Activated gamma-delta T cell (primary cell): ENCODE measurements at places on chromosomes 5 and 9.
A peak's percentile ranks its signal among the peaks of the same experiment; 100 is the strongest.

DNA sequence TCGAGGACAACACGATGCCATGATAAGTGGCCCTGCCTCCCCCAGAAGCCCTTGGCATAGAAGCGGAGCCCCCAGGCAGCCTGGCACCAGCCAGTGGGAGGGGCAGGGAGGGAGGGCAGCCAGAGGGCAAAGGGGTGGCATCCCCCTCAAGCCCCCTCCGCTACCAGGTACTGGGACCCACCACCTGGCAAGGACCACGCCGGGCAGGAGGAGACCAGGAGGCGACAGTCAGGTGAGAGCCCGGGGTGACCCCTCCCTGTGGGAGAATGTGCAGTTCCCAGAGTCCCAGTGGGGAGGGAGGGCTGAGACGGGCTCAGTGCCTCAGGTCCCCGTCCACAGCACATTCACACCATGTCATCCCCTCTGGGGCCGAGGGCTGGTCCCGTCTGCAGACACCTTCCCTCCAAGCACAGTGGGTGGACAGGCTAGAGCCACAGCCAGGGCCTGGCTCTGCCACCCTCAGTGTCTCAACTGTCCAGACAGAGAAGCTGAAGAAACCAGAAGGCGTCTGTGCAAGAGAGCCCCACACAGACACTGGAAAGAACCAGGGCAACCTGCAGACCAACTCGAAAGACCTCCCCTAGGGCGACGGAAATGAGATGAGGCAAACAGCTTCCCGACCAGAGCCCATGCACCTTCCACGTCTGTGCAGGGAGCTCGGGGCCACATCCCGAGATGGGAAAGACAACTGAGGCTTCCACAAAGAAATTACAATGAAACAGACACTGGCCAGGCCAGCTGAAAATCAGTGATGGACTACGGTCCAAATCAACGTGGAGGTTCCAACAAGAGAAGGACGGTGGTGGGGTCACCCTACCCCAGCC lies 11.1 kb downstream of the BRD3 start:
- DNase-seq: no peak

GRCh38 chr9:37466037-37466709 lies 923 bp upstream of the ZBTB5 start:
- peak; percentile 27 for DNase-seq

GRCh38 chr9:84343111-84343521 lies 2.6 kb upstream of the SLC28A3 start:
- no peak for DNase-seq

DNA sequence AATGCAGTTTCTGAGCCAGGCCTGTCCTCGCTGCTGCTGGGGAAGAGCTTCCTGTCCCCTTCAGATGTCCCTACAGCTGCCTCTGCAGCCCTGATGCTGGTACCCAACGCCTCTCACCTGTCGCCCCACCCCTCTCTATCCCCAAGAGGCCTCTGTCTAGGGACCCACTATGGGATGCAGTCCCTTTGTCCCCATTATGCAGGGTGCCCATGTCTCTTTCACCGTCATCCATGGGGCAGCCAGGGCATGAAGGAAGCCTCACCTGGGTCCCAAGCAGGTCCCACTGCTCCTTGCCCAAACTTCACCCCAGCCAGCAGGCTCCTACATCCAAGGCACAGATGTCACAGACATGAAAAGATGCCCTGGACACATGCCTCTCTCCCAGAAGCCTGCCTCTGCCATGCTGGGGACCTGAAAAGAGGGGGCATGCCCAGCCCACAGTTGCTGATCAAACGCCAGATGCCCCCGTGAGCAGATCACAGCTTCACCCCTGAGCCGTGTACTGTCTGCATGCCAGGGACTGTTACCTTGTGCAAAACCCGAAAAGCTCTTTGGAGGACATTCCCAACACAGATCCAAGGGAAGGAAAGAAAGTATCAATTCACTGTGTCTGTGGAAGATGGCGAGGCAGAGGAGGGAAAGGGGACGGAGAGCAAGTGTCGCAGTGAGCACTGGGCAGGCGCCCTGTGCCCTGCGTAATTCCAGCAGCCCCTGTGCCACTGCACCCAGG lies 81.0 kb downstream of the ADAMTS2 start:
- no peak for DNase-seq

DNA sequence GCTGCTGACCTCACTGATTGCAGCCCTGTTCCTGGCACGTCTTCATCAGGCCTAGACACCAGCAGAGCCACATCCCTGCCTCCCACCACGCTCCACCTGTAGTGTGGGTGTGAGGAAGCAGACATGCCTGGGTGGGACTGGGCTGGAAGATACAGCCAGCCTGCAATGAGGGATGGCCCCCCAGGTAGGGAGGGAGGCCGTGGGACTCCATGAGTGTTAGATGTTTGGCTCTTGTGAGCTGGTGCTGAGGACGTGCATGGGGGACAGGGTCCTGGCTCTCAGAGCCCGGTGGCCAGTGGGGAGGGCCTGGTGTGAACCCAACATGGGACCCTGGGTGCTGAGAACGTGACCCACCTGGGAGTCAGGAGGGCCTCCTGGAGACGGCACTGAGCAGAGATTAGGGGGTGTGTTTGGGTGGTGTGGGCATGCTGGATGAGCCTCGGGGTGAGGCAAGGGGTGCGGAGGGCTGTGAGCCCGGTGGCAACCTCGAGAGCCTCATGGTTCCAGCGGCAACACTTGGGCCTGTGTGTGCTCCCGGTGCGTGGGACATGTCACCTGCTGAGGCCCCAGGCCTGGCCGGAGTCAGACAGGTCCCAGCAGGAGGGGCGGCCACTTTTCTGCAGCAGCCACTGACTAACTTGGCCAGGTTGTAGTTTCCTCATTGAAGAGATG lies 87.6 kb downstream of the PHF2 start:
- DNase-seq: no peak

DNA sequence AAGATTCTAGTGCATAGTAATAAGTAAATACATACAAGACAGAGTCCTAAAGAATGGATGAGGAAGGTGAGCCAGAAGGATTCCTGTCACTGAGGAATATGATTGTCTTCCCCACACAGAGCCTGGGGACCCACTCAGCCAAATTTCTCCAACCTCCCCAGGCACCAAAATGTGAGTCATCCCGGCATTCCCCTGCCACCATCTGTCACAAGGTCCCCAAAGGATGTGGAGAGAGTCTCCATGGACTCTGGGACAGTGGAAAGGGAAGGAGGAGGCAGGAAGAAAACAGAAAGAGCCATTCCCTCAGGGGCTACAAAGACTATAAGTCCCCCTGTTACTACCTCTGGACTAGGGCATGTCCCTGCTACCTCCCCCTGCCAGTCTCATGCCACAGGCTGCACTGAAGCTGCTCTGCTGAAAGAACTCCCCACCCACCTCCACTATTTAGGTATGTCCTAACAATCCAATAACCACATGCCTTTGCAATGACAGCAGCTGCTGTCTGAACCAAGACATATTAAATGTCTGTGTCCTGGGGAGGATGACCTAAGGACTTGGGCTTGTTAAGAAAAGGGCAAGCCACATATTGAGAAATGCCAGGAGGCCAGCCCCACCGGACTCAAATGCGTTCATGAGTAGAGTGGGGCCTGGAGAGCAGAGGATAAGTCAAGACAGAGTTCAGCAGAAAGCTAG lies 10.7 kb upstream of the OR5C1 start:
- no peak for DNase-seq

DNA sequence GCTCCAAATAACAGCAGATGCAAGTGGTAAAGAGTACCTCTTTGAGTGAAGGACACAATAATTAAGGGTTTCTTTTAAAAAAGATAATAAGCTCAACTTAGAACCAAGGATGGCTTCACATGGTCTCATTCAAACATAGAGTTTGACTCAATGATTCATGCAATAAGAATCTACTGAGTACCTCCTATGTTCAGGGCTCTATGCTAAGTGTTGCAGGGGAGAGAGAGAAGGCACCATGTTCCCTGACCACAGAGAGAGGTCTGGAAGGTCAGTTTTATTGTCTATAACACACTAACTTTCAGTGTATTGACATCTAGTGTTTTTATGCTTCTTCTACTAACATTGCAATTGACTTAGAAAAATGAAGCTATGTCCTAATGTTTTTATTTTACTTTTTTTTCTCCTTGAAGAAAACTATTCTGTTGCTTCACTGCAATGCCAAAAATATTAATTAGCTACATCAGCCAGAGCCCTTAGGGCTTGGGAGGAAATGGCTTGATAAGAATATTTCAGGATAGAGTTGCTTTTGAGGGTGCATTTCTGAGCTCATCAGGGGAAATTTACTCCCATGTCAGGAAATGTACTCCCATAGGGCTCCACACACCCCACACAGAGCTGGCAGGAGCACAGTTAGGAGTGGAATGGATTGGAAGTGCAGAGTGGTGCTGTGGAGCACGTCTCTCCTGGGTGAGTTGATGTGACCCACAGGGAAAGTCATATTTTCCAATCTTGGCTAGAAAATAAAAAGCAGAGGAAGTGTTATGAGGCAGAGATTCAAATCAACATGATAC lies 106.6 kb downstream of the PDE8B start:
- no peak for DNase-seq

DNA sequence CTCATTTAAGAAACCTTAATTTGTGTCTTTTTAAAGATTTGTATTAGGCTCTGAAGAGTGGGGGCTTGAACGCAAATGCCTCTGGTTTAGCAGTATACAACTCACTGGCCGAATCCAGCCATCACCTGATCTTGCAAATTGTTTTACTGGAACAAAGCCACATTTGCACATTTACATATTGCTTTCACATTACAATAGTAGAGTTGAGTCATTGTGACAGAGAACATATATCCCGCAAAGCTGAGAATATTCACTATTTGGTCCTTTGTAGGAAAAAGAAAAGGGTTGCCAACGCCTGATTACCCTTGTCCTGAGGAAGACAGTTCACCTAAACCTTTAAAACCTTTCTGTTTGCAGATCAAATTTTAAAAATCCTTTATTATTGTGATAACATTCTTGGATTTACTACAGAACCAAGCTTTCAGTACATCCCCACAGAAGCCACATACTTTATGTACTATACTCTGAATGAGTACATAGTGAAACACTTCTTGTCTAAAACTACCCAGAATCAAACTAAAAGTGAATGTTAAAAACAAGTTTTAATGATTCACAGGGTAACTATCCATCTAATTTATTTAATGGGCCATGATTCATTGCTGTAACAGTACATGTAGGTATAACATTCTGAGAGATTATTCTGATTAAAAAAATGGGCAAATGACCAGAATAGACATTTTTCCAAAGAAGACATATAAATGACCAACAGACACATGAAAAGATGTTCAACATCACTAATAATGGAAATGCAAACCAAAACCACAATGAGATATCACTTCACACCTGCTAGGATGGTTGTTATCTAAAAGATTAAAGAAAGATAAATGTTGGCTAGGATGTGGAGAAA lies 161.0 kb downstream of the SLC25A46 start:
- no peak for DNase-seq

DNA sequence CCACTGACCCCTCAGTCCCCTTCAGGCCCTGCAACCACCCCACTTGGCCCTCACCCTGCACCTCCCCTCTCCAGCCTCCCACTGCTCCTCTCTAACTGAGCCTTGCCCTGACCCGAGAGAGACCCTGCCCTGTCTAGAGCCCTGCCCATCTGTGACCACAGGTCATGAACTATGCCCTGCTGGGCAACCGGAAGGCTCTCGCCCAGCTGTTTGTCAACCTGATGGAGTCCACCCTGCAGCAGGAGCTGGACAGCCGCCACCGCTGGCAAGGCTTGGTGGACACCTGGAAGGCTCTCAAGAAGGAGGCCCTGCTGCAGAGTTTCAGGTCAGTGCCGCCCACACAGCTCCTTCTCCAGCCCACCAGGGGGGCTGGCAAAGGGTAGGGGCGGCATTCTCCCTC lies 9.4 kb downstream of the CCDC180 start:
- DNase-seq: no peak

GRCh38 chr9:133187561-133188005 lies 21.5 kb downstream of the OBP2B start:
- no peak for DNase-seq

DNA sequence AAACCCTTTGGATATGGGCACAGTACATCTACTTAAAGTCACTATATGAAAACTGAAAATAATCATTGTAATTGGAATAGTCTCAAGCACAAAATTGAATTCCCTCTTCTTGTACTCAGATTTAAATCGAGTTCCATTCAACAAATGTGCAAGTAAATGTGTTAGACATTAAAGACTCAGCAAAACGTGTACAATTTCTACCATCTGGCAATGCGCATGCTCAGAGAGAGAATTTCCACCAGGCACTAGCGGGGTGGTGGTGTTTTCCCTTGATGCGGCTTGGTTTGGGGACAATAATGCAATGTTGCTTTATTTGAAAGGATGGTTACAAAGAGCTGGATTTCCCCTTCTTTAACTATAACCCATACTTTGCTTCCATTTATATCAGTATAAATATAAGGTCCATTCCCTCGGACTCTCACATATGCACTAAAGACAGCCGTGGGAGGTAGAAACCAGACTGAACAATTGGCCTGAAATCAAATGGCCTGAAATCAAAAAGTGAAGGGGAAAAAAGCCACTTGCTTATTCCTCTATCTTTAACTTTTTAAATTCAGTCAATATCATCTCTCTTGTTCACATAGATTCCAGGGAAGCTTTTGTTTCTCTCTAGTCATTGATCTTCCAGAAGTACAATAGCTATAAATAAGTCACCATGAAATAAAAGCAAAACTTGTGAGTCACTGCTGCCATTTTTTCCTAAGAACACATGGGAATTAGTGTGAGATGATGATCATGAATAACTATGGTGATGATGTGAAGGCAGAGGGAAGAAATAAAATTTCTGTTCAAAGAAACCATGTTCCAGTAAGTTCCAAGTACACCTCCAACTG lies 59.2 kb downstream of the ADAMTS12 start:
- no peak for DNase-seq

DNA sequence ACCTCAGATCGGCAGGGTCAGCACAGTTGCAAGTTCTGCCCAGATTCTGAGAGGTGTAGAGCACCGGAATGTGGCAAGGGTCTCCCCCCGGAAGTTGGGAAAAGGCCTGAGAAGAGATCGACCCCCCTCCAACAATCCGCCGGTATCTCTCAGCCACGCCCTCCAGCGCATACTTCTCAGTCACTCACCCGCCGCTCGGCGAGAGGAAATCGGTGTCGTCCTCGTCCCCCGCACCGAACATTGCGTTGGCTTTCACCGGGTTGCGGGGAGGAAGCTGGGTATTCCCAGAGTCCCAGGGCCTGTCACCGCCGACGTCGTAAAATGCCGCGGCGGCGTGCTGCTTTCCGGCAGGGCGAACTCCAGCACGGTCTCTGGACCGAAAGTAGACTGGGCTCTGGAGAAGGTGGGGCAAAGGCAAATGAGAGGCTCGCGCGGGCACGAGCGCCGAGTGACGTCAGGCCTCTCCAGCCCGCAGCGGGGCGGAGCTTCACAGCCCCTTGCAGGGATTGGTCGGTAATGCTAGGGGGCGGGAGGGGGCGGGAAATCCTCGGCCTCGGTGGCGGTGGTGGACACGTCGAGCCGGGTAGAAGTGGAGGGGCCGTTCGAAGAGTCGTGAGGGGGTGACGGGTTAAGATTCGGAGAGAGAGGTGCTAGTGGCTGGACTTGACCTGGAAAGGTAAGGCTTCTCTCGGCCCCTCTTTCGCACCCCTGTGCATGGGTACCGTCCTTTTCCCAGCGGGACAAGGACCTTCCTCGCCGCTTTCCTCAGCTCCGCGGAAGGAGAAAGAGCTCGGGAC lies at the start of the genes FKBP15 and SLC31A1:
FKBP15 (minus strand) TSS at position 275 of the 797 bp plus-strand sequence; CDS start at position 241, 34 bp downstream.
SLC31A1 (plus strand) TSS at position 542 of the 797 bp plus-strand sequence. CDS start 34,605 bp downstream, outside the sequence.
- peak; percentile 95 for DNase-seq

DNA sequence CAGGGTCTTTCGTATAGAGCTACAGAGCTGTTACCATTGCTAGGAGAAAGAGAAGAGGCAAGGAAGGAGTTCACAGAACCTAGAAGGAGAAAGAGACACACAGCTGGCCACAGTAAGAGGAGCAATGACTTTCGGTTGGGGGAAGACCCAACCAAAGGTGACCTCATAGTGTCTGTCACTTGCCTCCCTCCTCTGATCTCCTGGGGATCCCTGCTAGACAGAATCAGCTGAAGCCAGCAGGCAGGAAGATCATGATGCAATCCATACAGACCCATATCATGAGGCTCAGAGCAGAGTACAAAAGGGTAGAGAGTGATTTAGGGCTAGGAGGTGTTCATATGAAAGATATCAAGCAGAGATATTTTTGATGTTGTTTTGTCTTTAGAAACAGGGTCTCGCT lies 26.0 kb upstream of the EPB41L4B start:
- DNase-seq: no peak
